Activated CD8-positive, alpha-beta T cell treated with anti-CD3 and anti-CD28 coated beads for 36 hours (primary cell): ENCODE measurements at places on chromosomes 12 and 14. TPM values are rescaled to one million over a fixed set of nuclear protein-coding genes. Genes with fewer than 3 reads are reported as not detected.

The CCDC177 gene
- total RNA-seq, result not detected

The NEK9 gene
- total RNA-seq, result 54.9 TPM

The ZC2HC1C gene
- 0.41 TPM for total RNA-seq

The CPNE6 gene
- total RNA-seq, result not detected

The GPR135 gene
- total RNA-seq, result 1.5 TPM

The B4GALNT3 gene
- total RNA-seq, result 3.4 TPM

The FGF23 gene
- not detected for total RNA-seq

DNA sequence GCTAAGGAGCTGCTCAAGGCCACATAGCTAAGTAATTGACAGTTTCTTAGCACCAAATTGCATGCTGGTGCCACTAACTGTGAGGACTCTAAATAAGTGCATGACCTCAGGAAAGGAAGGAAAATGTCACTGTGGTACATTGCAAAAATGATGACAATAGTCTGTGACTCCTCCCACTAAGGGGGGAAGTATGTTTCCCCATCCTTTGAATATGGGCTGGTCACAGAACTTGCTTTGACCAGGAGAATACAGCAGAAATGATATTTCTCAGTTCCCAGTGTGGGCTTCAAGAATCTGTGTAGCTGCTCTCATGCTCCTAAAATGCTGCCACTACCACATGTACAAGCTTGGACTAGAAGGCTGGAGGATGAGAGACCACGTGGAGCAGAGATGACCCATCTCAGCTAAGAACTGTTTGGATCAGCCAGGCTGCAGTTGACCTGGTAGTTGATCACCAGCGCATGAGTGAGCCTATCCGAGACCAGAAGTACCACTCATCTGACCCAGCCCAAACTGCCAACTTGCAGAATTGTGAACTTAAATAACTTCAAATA is 42.2 kb upstream of the NOS1 start:
- DNase-seq, result no peak

GRCh38 chr12:52944683-52945388 is 4.1 kb upstream of the KRT18 start:
- DNase-seq, result no peak

DNA sequence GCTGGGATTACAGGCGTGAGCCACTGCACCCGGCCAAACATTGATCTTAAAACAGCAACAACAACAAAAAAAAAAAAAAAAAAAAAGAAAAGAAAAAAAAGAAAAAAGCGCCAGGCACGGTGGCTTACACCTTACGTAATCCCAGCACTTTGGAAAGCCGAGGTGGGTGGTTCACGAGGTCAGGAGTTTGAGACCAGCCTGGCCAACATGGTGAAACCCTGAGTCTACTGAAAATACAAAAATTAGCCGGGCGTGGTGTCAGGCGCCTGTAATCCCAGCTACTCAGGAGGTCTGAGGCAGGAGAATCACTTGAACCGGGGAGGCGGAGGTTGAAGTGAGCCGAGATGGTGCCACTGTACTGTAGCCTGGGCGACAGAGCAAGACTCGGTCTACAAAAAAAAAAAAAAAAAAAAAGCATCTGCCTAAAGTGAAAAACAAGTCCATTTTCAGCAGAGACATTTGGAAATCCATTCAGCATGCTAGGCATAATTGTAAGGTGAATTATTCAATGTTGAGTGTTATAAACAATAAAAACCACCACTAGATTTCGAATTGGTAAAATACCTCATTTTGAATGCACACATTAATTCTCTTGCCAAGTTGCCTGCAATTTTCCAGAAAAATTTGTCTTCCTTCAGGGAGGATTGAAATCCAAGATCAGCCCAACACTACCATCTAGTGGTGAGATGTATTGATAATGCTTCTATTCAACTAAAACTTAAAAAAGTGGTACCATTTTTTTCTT is 8.0 kb upstream of the CERS5 start:
- DNase-seq, result no peak

DNA sequence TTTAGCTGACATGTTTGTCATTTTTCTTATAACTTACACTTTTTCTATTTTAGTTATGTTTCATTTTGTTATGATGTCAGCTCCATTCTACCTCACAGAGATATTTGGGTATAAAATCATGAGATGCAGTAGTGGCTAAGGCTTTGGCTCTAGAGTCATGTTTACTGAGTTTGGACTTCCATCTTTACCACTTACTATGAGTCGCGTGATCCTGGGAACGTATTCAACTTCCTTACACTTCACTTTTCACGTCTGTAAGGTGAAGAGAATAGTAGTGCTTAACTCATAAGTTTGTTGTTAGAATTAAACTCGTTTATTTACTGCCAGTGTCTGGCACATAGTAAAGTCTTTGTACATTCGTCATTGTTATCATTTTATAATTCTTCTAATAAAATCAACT is 126.3 kb downstream of the ERC1 start:
- DNase-seq, result no peak

DNA sequence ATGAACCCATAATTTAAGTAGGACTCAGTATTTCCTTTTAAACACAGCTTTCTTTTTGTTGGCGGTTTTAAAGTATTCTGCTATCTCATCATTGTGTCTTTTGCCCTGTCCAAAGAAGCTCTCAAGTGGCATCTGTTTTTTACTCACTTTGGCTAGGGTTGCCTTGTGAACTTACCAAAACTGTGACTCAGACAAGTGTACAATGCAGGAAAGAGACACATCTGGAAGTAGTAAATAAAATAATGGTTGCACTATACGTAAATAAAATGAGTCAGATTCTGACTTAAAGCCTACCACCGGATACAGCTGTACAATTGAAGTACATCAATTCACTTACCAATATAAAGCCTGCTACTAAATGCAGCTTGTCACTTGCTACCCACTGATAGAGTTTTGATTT is 619.2 kb upstream of the LRFN5 start:
- no peak for DNase-seq

GRCh38 chr12:51759175-51759574 is 89.3 kb downstream of the FIGNL2 start:
- DNase-seq, result no peak

DNA sequence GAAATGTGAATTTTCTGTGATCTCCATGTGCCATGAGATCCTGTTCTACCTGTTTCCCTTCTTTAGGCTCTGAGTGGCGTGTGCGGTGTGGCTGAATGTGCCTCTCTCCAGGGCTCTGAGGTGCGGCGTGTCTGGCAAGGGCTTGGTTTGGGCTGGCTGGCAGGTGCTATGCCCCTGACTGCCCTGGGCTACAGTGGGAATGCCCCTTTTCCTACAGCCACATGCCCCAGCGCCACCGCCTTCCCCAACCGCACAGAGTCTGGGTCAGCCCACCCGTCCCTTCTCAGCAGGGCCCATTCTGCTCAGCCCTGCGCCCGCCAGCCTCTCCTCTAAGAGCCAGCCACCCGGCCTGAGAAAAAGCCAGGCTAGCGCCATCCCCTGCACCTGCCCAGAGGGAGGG is 24.7 kb downstream of the BTBD6 start:
- no peak for DNase-seq

GRCh38 chr12:127820271-127820670 is 446.7 kb upstream of the TMEM132C start:
- DNase-seq, result no peak

DNA sequence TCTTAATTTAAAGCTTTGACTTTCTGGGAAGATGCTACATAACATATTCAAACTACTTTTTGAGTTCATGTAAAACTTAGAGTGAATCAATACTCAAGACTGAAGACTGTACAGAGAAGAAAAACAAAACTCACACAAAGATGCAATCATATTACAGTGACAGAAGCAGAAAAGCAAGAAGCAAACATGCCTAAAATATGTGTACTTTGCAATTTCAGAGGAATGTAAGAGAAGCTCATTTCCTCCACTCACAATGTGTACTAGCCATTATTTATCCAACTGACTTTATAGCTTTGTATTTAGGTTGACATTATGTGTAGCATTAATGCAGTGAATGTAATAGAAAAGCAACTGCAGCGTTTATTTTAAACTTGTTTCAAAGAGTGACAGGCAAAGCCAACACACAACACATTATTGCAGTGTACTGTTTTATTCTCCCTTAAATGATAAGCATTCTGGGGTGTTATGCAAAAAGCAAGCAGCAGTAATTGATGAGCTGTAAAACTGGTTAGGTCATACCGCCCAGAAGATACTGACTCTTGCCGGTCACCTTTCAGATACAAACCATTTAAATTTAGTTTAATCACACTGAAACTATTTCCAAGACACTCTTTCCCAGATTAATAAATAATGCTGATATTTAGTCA is 88.2 kb upstream of the PAWR start:
- DNase-seq, result no peak

DNA sequence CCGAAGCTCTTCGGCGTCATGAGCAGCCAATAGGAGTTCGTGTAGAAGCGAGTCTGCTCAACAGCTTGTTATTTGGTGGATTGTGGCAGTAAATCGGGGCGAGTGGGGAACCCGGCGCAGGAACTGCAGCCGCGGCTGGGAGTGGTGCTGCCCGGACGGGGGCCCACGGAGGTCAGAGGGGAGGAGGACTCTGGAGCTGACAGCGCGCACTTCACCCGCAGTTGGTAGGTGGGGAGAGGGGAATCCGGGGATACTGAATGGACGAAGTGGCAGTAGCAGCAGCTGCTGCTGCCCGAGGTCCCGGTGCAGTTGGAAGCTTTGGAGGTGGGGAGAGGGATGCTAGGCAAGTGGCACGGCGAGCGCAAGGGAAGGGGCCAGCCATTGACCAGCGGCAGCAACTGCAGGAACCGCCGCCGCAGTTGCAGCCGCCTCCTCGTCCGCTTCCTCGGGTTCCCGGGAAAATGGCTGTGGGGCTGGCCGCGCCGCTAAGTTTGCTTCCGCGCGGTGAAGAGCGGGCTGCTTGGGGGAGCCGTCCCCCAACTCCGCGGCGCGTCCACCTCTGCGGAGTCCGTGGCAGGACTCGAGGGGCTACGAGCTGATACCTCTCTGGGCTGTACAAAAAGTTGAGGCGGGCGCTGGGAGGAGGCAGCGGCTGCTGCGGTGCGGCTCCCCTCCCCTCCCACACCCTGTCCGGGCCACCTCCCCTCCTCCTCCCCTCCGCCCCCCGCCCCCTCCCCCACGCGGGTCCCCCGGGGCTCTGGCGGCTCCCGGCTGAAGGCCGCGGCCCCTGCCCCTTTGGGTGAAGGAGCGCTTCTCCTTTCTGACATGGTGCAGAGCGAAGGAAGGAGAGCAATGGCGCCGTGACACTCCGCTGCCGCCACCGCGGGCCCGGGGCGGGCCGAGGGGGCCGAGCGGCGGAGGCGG is at the start of gene ARID4A:
Gene ARID4A, plus strand, starts transcription at position 79 of the 924 bp plus-strand sequence. CDS start 1,300 bp downstream, outside the sequence.
- peak; percentile 91 for DNase-seq

- DNase-seq, result no peak
Observed at GRCh38 chr14:33909380-33910084, 41.3 kb downstream of the EGLN3 start.
